Activated CD8-positive, alpha-beta memory T cell treated with anti-CD3 and anti-CD28 coated beads, Interleukin-2, amount 10 ng/mL, durations not matched to agents 7 days and 5 days (primary cell): ENCODE measurements at places on chromosomes 11 and 22. TPM values are rescaled to one million over a fixed set of nuclear protein-coding genes. Genes with fewer than 3 reads are reported as not detected.

The RPS25 gene
- total RNA-seq: 945 TPM

The OR51B4 gene
- total RNA-seq: not detected

The C11orf65 gene
- total RNA-seq: not detected

The CD6 gene
- 152 TPM for total RNA-seq

The APOL3 gene
- total RNA-seq: 160 TPM

The RASL10A gene
- 0.63 TPM for total RNA-seq

The TBRG1 gene
- total RNA-seq: 48.5 TPM

The CDKN1C gene
- 0.44 TPM for total RNA-seq

The TMEM126A gene
- 28.4 TPM for total RNA-seq

The SAA4 gene
- total RNA-seq: not detected

The SESN3 gene
- 9.3 TPM for total RNA-seq

The RIMBP3B gene
- total RNA-seq: 0.09 TPM

The NLRP14 gene
- 0.05 TPM for total RNA-seq

The ZNF280A gene
- total RNA-seq: not detected

The GAL gene
- total RNA-seq: not detected

The HORMAD2 gene
- total RNA-seq: not detected

The PKDREJ gene
- not detected for total RNA-seq

The MTNR1B gene
- total RNA-seq: not detected

The BRSK2 gene
- total RNA-seq: not detected

The OR51B2 gene
- total RNA-seq: not detected

The LRP4 gene
- 0.16 TPM for total RNA-seq
